ENCODE measurements at places on chromosomes 13 and 19.

GRCh38 chr19:5298471-5298901 lies 42.1 kb downstream of the PTPRS start:
- no peak for DNase-seq
- H3K4me3 ChIP-seq, result no peak overlapping the region
- H3K4me1 ChIP-seq, result peaks cover 9% of the 10 kb centered on the region
- no peak overlapping the region for H3K27ac ChIP-seq

DNA sequence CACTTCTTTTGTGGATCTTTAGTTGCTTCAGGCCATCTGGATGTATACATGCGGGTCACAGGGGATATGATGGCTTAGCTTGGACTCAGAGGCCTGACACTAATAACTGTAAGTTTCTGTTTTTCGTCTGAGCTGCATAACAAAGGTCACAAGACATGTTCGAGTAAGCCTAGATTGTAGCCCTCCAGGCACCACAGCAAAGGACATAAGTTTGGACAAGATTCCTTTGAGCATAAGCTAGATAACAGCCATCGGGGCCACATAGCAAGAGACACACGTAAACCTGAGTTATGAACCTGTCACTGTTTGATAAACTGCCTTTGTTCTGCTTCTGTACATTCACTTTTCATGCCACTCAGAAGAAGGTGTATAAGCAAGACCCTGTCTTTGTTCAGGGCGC lies 14.6 kb downstream of the IGFL3 start:
- no peaks in the 10 kb centered on the region for H3K4me1 ChIP-seq
- no peak for DNase-seq
- H3K4me3 ChIP-seq, result no peak overlapping the region
- no peaks in the 10 kb centered on the region for H3K27me3 ChIP-seq

DNA sequence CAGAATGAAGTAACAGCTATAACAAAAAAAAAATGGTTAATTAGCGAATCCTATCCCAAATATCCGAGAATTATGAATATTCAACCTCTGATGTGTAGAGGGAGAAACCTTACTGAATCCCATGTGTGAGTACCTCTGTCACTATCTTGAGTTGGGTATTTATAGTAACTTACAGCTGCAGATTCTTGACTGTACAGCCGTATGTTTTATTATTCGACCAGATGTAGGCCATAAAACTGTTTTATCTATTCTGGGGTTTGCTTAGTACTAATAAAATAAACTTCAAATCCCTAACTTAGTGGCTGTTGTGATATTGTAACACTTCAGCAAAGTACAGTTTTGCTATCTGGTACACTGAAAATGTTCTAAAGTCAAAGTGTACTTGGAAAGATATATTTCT lies 120.0 kb downstream of the EFNB2 start:
- no peaks in the 10 kb centered on the region for H3K36me3 ChIP-seq
- H3K4me1 ChIP-seq, result no peaks in the 10 kb centered on the region
- H3K27ac ChIP-seq, result no peak overlapping the region
- no peak for DNase-seq

- H3K27me3 ChIP-seq, result no peaks in the 10 kb centered on the region
- H3K36me3 ChIP-seq, result no peaks in the 10 kb centered on the region
- no peak overlapping the region for H3K4me3 ChIP-seq
- DNase-seq, result peak; percentile 37
- no peaks in the 10 kb centered on the region for H3K4me1 ChIP-seq
Measured at GRCh38 chr13:27476943-27477703, 26.8 kb upstream of the MTIF3 start.

DNA sequence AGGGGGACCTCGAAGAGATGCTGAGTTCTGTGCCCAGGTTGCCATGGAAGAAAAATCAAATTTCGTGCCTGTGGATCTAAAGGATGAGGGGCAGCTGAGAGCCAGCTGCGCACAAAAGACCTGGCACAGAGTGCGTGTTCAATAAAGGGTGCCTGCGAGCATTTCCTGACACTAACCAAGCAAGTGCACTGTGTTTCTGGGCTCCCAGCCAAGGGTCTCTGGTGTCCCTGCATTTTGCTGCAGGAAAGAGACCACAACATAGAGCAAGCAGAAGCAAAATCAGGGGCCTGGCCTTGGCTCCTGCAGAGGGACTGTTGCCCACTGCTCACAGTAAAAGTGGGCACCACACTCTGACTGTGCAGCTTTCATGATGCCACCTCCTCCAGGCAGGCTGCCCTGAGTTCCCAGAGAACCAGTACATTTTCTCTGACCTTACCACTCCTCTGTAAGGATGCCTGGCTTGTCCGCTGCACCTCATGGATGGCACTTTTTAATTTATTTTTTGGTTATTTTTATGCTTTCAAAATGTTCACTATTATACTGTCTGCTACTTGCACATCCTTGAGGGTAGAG lies 70.8 kb upstream of the GPR12 start:
- H3K4me3 ChIP-seq, result no peak overlapping the region
- H3K27ac ChIP-seq, result no peak overlapping the region
- no peaks in the 10 kb centered on the region for H3K27me3 ChIP-seq
- DNase-seq, result no peak
- H3K4me1 ChIP-seq, result no peaks in the 10 kb centered on the region
